ENCODE measurements at places on chromosomes 5 and 9.
A peak's percentile ranks its signal among the peaks of the same experiment; 100 is the strongest.

DNA sequence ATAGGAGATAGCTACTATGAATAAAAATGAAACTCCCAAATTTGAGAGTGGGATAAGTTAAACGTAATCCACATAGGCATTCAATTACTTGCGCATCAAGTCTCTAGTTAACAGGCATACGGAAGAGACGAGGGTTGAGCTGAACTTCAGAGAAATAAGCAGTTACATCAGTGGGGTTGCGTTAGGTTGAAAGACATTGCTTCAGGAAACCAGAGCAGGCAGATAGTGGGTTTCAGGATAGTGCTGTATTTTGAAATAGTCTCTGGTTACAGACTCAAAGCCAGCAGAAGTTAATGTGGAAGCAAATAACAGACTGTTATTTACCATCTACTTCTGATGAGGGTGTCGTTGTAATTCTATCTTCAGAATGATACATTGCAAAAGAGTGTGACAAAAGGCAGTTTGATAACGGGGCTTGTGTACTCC is 533.4 kb downstream of the PDE4D start:
- DNase-seq = peak; percentile 67

DNA sequence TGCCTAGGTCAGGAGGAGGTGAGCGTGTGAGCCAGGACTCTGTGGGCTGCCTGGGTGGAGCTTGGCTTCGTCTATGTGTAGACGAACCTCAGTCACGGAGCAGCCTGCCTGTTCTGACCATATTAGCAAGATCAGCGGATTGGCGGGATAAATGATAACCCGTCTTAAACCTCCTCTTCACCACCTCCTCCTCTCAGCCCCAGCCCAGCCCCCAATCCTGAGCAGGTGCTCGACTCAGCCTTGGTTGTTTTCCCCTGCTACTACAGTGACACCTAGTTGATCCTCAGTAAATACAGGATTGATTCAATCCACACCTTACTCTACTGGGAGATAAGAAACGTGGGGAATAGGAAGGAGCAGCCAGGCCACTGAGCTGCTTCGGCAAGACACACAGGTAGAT is 286.1 kb downstream of the IRX2 start:
- no peak for DNase-seq

GRCh38 chr5:24525414-24525813 is 119.4 kb downstream of the CDH10 start:
- no peak for DNase-seq

DNA sequence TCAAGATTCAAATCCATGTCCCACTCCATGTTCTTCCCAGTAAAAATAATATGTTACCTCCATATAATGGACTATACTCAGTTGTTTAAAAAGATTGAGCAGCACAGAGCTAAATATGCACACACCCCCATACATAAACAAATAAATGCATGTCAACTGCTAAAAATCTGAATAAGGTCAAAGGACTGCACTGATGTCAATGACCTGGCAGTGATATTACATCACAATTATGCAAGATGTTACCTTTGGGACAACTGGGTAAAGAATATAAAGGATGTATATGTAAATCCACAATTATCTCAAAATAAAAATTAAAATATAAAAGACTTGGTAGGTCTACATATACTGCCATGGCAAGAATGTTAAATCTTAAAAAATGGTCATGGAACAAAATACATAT is 57.9 kb downstream of the CDK5RAP2 start:
- DNase-seq = no peak

GRCh38 chr5:137695651-137696428 is 40.0 kb downstream of the KLHL3 start:
- no peak for DNase-seq
